ENCODE measurements at places on chromosomes 1 and 21. TPM values are rescaled to one million over a fixed set of nuclear protein-coding genes. Genes with fewer than 3 reads are reported as not detected.

Gene MYOM3
- 1.2 TPM for total RNA-seq

DNA sequence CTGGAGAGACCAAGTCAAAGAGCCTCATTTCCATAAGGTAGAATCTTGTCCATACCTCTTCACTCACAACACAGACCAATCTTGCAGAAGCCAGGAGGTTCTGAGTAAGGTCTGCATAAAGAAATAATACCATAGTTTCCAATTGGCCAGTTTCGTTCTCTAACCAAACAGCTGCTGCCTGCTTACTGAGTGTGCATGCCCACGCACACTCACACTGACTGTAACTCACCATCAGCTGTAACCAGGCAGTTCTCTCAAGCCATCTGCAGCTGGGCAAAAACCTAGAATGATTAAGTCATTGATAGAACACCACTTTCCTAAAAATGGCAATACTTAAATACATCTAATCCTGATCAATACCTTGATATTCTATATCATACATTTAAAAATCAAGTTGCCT, 106.6 kb upstream of the VAV3 start:
- no peak for DNase-seq

- DNase-seq = no peak
These were observed 24.4 kb upstream of the TARBP1 start for GRCh38 chr1:234503193-234504050.

GRCh38 chr1:186974774-186975181, 146.0 kb downstream of the PLA2G4A start:
- DNase-seq = no peak

DNA sequence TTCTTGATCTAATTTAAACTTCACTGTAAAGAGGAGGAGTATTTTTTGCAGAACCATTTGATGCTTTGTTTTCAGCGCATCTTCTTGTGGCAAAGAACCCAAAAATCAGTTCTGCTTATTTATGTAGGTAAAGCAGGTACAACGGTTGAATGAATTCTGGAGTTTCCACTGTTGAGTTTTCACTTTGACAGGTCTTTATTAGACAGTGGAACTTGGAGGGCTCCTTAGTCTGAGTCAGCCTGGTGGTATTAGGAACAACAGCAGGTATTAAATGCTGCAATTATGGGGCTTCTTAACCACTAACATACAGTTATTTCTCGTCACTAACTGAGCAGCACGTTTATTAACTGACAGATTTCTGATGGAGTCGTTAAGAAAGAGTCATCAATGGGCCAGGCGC, 1.2 kb downstream of the LRIG2 start:
- DNase-seq = no peak

GRCh38 chr1:160717306-160717705, 5.7 kb upstream of the CD48 start:
- no peak for DNase-seq

GRCh38 chr1:180482425-180483275, 19.7 kb downstream of the ACBD6 start:
- no peak for DNase-seq

Gene DNAJC28
- 1.3 TPM for total RNA-seq

Gene OXCT2
- total RNA-seq = 1.2 TPM

GRCh38 chr1:3678361-3679097, 26.2 kb downstream of the TP73 start:
- DNase-seq = no peak

Gene LORICRIN
- total RNA-seq = not detected

DNA sequence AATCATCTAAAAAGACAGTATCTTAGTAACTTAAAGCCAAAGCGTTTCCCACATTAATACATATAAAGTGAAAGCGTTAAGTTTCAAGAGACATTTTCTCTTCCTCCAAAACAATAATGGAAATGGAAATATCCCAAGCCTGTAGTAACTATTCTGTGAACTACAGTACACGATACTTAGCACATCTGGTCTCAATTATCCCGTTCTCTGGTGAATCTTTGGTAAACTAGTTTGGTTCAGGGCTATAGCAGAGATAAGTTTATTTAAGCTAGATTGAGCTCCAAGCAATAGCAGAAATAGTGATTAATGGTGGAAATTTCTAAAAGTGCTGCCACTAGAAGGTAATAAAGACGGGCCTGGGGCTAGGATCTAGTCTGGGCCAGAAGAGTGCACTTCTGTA, 55.2 kb downstream of the PCNX2 start:
- DNase-seq = no peak

GRCh38 chr1:183891158-183891856, 86.4 kb downstream of the RGL1 start:
- DNase-seq = no peak

DNA sequence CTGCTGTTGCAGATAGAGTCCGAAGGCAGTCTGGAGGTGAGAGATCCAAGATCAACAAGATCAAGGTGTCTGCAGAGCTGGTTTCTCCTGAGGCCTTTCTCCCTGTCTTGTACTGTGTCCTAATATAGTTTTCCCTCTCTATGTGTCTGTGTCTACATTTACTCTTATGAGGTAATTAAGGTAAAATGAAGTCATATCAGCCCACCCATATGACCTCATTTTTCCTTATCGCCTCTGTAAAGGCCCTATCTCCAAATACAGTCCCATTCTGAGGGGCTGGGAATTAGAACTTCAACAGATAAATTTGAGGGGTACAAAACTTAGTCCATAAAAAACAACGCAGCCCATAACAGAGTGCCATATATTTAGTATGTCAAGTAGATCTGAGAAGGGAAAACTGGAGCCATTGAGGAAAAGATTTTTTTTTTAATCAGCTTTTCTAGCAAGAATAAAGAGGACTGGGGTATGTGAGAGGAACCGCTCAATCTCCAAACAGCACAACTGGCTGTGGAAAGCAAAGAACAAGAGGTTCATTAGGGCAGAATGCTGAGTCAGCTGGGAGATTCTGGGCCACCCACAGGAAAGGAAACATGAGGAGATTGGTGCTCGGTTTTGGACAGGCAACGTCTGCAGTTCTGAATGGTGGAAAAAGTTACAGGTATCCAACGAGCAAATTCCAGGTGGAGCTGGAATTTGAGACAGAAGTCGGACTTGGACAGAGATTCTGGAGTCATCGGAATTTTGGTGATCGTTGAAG, 65.7 kb downstream of the MAP3K21 start:
- no peak for DNase-seq

DNA sequence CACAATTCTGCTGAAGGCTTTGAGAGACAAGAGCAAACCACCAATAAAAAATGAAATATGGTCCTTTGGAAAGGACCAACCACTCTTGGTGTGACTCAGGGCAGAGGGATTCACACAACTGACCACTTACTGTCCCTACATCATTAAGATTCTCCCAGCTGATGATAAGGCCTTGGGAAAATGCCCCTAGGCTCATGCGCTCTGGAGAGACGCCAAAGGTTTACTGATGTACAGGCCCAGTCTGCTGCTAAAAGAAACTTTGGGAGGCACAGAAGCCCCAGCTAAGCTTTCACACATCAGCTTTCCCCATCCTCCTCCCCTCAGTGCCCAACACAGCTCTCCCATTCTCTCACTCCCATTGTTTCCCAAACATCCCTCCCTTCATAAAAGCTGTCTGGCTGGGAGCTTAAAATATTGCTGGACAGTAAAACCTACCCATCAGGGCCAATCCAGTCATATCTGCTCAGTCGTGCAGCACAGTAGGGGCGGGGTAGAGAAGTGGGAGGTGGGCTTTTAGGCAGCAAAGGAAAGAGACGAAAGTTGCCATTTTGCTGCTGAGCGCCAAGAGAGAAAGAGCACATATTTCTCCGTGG, at the start of gene GJA8:
Gene GJA8 (plus strand): TSS at position 543 of the 593 bp plus-strand sequence. CDS start 5,161 bp downstream, outside the sequence.
- DNase-seq = no peak

Gene SYTL1
- total RNA-seq = 1.6 TPM

- no peak for DNase-seq
These were observed 65.9 kb downstream of the LAMC2 start for GRCh38 chr1:183251959-183252450.

DNA sequence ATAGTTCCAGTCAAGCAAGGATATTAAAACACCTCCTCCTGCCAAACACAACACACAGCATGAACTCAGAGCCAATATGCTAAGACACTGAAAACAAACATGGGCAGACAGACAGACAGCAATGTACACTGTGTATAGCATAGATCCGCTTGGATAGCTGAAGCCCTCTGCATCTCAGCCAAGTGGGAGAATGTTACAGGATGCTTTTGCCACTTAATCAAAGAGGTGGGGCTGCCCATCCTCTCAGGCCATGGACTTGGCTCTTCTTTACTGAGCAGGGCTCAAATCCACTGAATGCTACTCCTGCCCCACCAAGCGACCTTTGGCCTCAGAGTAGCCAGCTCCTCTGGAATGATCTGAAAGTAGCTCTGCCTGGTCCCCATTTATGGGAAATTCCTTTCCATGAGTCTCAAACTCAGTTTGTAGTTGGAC, 64.7 kb upstream of the NGF start:
- peak; percentile 79 for DNase-seq

GRCh38 chr1:40306296-40306695, 10.8 kb downstream of the COL9A2 start:
- no peak for DNase-seq

DNA sequence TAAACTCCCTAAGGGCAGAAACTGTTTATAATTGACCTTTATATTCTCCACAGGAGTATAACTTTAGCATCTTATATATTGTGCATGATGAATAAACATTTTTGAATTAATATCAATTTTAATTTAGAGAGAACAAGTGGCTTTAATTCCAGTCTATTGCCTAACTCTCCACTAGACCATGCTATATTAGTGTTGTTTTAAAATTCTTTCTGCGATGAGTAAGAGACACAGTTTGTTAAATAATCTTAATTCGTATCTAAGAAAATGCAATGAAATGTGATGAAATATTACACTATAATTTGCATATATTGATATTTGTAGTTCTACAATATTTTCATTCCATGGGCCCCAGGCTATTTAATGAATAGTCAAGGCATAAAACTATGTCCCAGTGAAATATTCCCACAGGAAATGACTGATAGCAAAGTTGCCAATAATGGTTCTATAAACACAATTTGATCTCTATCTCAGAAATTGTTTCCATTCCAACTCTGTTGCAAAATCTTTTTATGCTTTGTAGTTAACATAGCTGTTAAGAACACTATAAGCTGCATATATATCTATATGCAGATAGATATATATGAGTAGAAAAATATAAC, 2.9 kb upstream of the SYDE2 start:
- DNase-seq = no peak

Gene FAM229A
- total RNA-seq = 4.4 TPM

DNA sequence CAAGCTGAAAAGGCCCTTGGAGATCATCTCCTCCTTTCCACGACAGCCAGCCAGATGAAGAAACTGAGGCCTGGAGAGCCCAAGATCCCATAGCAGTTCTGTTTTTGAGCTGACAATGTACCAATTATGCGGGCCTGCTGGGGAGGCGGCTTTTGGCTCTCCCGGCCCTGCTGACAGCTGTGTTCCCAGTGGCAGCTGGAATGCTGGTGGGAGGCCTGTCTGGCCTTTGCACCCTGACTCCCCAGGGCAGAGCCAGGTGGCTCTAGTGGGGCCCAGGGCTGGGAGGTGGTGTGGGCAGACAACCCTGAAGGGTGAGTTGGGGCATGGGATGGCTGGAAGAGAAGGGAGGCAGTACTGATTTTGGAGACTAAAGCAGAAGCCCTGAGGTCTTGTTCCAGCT, 30.7 kb upstream of the WASF2 start:
- no peak for DNase-seq

GRCh38 chr1:217333939-217334338, 297.0 kb downstream of the GPATCH2 start:
- no peak for DNase-seq

GRCh38 chr1:98355656-98356383, 305.7 kb upstream of the SNX7 start:
- no peak for DNase-seq

GRCh38 chr1:28127617-28128257, 39.3 kb upstream of the EYA3 start:
- DNase-seq = no peak

Gene SDC3
- 59.8 TPM for total RNA-seq

GRCh38 chr1:22137004-22137720, 5.7 kb downstream of the WNT4 start:
- DNase-seq = no peak

DNA sequence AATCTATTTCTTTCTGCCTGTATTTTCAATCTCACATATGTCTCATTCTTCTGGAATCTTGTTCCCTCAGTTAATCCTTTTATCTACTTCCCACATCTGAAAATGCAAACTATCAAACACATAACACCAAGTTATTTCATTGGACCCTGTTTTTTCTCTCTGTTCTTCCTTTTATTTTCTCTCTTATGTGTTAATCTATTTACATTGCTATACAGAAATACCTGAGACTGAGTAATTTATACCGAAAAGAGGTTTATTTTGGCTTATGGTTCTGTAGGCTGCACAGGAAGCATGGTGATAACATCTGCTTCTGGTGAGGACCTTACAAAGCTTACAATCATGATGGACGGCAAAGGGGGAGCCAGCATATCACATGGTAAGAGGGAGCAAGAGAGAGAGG, 247.6 kb downstream of the TGFB2 start:
- no peak for DNase-seq

Gene CHODL
- total RNA-seq = 0.42 TPM

DNA sequence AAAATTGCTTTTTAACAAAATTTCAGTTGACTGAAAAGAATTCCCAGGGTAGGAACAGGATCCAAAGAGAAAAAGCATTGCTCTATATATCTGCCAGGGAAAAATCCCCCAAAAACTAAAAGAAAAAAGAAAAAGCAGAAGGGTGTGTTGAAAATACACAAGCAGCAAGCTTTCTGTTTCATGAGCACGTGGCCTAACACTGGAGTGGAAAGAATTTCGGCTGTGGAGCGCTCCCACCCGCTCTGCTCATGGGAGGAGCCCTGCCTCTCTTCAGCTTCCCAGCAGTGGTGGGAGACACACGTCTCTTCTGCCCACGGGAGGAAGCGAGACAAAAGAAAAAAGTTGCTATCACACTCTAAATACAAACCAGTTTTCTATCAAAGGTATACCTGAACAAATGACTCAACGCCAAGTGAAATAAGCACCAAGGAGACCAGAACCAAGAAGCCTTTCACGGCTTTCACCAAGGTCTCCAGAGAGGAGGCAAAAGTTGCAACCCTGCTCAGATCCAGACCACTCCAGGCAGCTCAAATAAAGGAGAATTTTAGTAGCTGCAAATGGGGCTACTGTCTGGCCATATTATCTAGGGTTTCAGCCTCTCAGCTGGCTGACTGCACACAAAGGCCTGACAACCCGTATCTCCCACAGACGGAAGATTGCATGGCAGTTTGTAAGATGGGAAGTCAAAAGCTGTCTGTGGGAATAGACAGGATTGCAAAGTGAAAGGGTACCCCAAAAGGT, 29.5 kb upstream of the ZNF496 start:
- peak; percentile 82 for DNase-seq

- DNase-seq = no peak
These were observed 259.1 kb downstream of the DSCAM start for GRCh38 chr21:40587736-40588346.

Gene KIRREL1
- 68.9 TPM for total RNA-seq

DNA sequence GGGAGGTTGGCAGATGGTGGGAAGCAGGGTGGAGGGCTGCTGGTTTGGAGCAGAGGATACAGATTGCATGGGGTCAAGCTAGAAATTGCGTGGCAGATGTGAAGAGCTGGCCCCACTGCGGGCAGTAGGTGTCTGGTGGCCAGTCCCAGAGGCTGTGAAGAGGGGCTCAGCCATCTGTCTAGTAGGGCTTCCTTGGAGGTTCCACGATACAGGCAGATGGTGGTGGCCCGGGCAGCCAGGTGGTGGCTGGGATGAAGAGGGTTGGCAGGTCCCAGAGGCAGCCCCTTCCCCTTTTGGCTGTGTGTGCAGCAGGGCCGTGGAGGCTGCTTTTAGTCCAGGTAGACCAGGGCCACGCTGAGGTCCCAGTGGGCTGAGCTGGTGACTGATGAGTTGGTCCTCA, 16.6 kb downstream of the PSEN2 start:
- peak; percentile 38 for DNase-seq

- no peak for DNase-seq
These were observed 260.8 kb downstream of the GPATCH2 start for GRCh38 chr1:217369996-217370551.

GRCh38 chr1:220928725-220929300, 49.6 kb downstream of the HLX start:
- DNase-seq = no peak
